ENCODE measurements at places on chromosomes 7 and 10.
A peak's percentile ranks its signal among the peaks of the same experiment; 100 is the strongest.

DNA sequence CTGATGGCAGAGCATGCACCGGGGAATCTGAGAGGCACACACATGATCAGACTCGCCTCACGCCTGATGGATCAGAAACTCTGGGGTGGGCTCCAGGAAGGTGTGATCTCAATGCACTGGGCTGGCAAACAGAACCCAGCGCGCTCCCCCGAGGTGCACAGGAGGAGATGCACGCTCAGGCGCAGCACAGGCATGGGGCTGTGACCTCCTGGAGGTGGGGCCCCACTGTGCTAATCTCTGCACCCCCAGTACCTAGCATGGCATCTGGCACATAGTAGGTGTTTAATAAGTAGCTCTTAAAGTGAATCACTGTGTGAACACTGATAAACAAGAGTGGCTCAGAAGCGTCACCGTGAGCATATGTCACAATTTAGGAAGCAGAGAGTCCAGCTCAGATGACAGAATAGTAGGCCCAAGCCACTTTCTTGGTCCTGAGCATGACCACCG lies 57.9 kb downstream of the PROSER2 start:
- no peak for DNase-seq

DNA sequence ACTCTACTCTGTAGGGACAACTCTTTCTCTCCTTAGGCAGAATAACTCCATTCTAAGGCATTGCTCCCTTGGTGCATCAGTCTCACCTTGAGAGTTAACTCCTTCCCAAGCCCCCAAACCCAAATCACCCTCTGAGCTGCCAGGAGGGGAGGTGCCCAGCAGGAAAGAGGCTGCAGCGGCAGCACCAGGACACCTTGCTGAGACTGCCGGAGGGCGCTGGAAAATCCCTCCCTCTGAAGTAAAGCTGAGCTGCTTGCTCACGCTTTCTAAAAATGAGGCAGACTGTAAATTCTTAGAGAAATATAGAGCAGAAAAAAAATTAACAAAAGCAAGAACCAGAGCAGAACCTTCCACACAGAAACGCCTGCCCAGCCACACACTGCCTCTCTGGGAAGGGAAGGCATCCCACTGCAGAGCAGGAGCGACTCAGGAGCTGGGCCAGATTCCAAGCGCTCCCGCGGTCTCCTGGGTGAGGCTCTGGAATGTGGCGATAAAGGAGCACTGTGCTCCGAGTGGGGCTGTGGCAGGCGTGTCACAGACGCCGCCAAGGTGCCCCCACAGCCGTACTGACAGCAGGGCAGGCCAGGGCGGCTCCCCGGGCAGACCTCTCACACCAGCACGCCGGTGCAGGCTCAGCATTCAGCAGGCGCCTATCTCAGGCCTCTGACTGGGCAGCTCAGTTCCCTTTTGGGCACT lies 202.1 kb downstream of the TNS3 start:
- DNase-seq, result no peak

GRCh38 chr7:139940866-139941265 lies 111.8 kb downstream of the TBXAS1 start:
- no peak for DNase-seq

- peak; percentile 34 for DNase-seq
Measured at GRCh38 chr10:86313621-86314041, 53.0 kb downstream of the GRID1 start.

DNA sequence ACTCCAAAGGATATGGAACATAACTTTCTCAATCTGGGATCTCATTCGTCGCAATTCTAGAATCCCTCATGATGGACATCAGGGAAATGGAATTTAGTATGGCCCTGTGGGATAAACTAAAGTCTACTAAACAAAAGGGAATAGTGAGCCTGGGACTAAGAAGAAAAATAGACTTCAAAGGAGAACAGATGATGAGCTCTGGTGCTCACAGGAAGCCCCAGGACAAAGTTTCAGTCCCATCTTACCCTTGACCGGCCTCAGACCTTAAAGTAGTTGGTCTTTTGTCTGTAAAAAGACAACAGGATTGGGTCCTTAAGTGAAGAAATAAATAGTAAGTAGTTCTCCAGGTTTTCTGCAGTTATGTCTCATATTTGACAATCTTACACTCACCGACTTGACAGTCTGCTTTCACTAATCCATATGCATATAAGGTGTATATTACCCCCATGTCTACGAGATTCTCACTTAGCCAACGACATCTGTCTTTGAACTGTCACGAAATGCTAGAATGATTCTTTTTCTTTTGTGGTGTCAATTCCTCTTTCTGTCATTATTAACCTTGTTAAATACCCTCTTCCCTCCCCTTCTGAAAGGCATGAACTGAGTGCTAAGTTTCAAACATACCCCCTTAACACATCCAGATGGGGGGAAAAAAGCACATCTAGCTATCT lies 10.9 kb upstream of the IKZF1 start:
- DNase-seq, result no peak

DNA sequence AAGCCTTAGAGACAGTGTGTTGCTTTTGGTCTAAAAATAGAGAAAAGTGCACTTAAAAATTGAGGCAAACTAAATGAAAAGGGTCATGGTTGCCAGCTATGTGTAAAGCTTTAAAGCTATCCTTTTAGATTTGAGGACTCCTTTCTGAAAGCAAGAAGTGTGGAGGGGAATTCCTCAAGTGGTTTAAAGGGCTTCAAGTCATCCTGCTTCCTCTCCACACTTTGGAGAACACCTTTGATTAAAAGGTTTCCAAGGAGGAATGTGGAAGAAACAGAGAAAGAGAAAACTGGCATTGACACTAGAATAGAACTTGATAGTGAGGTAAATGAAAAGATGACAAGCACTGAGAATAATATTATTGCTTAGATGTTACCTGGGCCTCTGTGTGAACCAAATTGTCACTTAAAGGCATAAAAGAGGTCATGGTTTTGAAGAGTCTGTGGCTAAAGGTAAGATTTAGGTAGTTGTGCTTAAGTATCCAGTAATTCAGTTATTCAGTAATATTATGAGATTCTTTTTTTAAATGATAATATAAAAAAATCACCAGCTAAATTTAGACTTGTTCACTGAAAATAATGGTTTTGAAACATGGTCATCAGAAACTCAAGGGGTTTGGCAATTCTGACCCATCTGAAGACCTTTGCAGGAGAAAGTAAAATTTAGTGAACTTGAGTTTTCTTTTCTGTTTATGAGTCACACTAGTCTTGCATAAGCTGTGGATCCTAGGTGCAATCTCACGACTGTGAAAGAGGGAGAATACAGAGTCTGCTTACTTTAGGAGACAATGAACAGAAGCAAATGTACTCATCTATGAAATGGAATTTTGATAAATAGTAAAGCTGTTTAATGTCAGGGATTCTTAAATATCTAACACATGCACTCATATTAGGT lies 466.0 kb downstream of the KIF20B start:
- no peak for DNase-seq

- no peak for DNase-seq
Measured at GRCh38 chr10:58356756-58357155, 21.9 kb downstream of the UBE2D1 start.

DNA sequence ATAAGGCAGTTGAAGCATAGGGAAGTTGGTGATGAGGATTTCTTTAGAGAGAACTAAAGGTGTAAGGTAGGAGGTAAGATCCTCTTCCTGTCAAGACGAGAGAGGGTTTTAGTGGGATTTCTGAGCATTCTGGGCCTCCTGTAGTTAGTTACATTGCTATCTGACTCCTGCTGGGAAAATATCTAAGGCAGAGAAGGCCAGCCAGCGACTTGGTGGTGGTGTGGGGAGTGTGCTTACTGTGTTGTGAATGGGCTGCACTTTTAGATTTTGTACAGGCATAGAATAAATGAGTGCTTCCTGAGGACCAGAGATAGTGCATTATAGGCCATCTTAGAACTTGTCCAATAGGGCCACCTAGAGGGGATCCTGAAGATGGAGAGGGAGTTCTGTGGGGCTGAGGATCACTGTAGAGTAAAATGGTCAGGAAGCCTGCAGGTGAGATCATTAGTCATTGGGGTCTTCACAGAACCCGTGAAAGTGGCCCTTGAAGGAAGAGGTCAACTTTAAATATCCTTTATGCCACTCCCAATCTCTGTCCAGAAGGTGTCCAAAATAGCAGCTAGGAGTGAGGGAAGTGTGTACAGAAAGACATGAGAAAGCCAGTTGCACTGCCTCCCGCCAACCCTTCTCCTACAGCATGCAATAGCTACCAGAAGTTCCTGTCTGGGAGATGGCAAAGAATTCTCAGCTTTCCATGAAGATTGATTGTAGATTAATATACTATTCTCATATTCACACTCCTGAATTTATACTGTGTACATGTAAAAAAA lies 266.6 kb downstream of the POLR1F start:
- no peak for DNase-seq

DNA sequence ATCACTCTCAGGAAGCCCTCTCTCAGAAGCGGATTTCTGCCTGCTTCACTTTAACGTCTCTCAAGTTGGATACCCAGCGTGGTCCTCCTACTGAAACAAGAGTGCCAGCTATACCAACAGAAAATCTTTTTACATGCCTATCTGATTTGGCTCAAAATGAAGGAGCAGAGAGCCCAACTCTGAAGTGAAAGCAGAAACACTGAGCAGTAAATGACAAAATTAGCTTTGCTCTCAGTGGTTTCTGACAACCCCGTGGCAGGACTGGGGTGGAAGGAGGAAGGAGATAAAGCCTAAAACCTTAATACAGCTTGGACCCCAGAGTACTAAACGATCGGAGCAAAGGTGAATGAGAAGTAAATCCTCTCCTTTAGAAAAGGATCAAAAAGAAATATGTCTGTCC lies 25.1 kb upstream of the GPR37 start:
- no peak for DNase-seq

DNA sequence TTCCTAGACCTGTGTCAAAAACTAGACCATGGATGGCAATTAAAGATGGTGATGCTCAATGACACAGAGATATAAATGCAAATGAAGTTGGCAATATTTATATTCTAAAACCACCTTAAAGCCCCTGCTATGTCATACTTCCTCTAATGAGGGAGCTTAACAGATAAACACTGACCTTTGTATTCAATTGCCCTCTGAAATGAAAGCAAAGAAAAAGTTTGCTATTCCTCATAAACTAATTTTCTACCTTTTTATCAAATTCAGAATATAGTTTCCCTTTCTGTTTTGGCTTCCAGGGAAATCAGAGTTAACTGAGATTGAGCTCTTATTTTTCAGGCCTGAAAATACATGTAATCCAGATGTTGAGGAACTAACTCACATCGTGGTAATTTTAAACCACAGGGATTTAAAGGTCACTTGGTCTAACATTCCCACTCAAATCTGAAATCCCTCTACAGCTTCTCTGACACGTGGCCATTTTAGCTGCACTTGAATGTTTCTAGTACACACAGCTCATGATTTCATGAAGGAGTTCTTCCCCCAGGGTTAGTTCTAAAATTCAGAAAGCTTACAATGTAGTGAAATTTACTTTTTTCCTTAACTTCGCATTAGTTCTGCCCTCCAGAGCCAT lies 37.9 kb upstream of the ABCB5 start:
- DNase-seq, result no peak

DNA sequence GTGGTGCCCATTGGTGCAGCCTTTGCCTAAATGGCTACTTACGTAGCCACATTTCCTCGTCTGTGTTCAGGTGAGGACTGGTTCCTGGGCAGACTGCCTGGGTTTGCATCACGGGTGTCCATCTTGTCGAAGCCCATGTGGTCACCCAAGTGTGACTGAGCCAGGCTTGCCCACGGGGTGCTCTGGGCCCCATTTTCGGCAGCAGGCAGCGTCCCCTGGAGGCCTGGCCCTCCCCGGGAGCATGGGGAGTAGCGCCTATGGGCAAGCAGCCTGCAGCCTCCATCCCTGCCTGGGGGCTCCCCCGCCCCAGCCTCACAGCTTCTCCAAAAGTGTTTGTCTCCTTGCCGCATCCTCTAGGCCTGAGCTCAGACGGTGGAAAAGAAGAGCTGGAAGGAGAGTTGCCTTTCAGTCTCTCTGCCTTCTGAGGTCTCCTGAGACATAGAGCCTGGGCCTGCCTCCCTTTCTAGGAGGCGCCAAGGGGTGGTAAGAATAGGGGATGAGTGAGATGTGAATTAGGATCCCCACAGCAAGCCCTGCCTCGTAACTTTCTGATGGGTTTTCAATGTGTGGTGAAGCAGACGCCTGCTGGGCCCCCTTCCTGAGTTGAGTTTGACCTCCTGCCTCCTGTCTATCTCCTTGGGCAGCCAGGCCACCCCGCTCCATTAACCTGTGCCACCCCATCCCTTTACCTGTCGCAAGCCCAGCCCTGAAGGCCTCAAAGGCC lies 42.7 kb downstream of the HTRA1 start:
- no peak for DNase-seq

DNA sequence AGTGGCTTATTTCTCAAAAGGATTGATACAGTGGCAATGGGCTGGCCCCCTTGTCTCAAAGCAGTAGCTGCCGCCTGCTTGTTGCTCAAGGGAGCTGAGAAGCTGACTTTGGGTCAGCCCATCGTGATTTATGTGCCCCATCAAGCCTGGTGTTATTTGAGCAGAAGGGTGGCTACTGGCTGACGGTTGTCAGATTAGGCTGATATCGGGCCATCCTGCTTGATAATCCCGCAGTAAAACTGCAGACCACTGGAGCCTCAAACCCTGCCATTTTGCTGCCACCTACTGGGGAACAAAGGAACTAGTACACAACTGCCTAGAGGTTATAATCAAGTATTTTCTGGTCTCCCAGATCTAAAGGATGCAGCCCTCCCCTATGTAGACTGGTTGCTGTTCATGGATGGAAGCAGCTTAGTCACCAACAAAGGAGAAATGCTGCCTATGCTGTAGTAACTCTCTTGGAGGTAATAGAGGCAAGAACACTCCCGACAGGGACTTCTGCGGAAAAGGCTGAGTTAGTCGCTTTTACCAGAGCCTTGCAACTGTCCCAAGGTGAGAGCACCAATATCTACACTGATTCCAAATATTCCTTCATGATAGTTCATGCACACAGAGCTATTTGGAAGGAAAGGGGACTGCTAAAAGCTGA lies 65.9 kb upstream of the ZNF92 start:
- DNase-seq, result no peak

DNA sequence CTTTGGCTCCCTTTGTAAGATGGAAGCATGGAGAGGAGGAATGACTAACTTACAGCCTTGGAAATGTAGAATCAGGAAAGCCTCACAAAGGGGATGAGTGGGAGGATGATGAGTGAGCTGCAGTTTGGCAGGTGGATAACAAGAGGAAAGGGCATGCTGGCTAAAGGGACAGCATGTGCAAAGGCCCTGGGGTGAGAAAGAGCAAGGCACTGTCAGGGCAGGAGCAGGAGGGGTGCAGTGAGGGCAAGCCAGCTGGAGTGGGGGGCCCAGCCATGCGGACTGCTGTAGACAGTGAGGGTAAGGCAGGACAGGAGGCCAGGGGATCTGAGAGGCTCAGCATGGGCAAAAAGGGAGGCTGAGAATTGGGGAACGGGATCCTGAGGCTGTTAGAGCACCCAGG lies 20.5 kb downstream of the TLL2 start:
- no peak for DNase-seq

- DNase-seq, result peak; percentile 64
Measured at GRCh38 chr10:14879124-14879927, 660 bp downstream of the SUV39H2 start.

All from suprapubic skin (tissue), 4 donors.